ENCODE measurements at places on chromosomes 3 and 15. TPM values are rescaled to one million over a fixed set of nuclear protein-coding genes. Genes with fewer than 3 reads are reported as not detected.

Gene ANKRD34C
- not detected for total RNA-seq

Gene NLGN1
- 15.7 TPM for total RNA-seq

- no peak overlapping the region for H3K27ac ChIP-seq
- peaks cover 15% of the 10 kb centered on the region for H3K36me3 ChIP-seq
- peaks cover 5% of the 10 kb centered on the region for H3K4me1 ChIP-seq
- no peak for DNase-seq
These were observed 14.9 kb downstream of the CBLB start for GRCh38 chr3:105853801-105854432.

DNA sequence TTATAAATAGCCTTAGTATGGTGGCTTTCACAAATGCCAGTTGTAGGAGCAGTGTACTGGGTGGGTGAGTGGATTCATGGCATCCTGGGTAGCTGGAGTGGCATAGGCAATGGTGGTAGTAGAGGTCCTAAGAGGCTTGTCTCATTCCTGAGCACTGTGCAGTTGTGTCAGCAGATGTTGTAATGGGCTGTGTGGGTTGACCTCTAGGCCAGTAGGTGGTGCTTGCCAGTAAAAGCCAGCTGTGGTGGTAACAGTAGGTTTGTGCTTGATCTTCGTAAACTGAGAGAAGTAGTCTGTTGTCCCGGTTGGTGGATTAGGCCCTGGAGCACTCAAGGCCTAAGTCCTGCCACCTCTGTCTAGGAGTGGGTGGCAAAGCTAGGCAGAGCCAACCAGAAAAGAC lies 149.7 kb upstream of the SUCLG2 start:
- H3K4me1 ChIP-seq = peaks cover 12% of the 10 kb centered on the region
- no peak for DNase-seq
- no peaks in the 10 kb centered on the region for H3K27me3 ChIP-seq
- H3K36me3 ChIP-seq = no peaks in the 10 kb centered on the region
- H3K4me3 ChIP-seq = no peak overlapping the region

Gene EPHA6
- 2.1 TPM for total RNA-seq

DNA sequence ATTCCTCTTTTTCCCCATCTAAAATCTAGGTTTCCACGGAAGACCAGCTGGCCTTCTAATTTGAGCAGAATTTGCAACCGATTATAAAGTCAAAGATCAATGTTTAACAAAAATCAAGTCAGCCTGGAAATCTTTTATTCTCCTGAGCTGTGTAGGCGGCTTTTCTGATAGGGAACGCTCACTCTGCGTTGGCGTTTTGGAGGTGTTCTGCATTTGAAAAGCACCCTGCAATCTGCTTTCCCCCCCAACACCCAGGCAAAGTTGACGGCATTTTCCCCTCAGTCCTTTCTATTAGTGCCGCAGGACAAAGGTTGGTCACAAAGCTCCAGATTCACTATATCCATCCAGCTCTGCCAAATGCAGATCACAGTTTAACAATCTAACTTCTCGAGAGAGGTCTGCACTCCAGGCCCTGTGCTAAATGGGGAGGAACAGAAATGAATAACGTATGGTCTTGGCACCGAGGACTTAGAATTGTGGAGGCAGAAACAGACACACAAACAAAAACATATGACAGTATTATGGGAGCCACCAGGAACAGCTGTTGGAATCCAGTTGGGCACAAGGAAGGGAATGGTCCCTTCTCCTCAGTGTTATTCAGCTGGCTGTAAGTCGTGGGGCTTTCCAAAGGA lies 50.4 kb upstream of the LARS2 start:
- H3K4me3 ChIP-seq = no peak overlapping the region
- H3K27me3 ChIP-seq = peaks cover 3% of the 10 kb centered on the region
- H3K27ac ChIP-seq = no peak overlapping the region
- H3K36me3 ChIP-seq = no peaks in the 10 kb centered on the region

DNA sequence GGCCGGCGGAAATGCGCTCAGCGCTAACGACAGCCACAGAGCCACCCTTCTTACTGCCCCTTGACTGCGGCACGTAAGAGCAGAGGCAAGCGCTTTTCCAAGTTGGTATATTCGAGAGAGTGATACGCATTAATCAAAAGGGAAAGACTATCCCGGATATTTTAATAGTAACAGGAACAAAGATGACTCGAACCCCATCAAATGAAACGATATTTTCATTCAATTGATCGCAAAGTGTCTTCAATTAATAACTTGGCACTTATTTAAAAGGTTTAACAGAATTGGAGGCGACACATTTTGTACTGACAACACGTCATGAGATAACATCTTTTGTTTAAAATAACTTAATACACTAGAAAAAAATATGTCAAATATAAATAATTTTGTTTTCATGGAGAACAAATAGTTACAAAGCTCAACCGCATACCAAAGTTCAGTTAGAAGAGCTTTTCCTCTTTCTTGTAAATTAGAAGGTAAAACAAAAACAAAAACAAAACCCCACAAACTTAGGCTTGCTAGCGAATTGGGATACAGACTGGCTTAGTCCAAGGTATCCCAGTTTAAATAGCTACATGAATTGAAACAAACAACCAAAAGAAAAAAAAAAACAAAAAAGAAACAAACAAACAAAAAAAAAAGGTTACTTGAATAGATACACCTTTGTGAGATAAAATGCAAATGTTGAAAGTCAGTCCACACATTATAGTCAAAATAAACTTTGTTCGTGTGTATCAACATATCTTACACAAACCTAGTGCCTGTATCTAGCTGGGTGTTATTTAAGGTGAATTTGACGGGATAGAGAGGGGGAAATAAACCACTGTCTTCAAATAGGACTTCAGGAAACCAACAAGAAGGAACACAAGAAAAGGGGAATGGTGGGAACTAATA lies 10.2 kb downstream of the SHOX2 start:
- H3K4me3 ChIP-seq = peak overlapping the region; percentile 70
- no peak for DNase-seq
- H3K4me1 ChIP-seq = peaks cover 42% of the 10 kb centered on the region
- no peaks in the 10 kb centered on the region for H3K36me3 ChIP-seq

DNA sequence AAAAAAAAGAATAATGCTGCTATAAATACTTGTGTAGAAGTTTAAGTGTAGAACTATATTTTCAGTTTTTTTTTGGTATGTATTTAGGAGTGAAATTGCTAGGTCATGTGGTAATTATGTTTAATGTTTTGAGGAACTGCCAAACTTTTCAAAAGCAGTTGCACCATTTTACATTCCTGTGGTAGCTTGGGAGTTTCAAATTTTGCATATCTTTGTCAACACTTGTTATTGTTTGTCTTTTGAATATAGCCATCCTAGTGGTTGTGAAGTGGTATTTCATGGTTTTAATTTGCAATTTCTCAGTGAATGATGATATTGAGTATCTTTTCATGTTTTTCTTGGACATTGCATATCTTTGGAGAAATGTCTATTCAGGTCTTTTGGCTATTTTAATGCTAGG lies 30.4 kb downstream of the SKIL start:
- H3K4me1 ChIP-seq = no peaks in the 10 kb centered on the region
- H3K36me3 ChIP-seq = peaks cover 83% of the 10 kb centered on the region
- H3K27me3 ChIP-seq = no peaks in the 10 kb centered on the region
- no peak overlapping the region for H3K27ac ChIP-seq
- no peak for DNase-seq

Gene XIRP1
- total RNA-seq = not detected

Gene ENTPD3
- 0.50 TPM for total RNA-seq

Gene SPTBN5
- total RNA-seq = 2.0 TPM

Gene GOLGA8S
- total RNA-seq = 0.22 TPM

DNA sequence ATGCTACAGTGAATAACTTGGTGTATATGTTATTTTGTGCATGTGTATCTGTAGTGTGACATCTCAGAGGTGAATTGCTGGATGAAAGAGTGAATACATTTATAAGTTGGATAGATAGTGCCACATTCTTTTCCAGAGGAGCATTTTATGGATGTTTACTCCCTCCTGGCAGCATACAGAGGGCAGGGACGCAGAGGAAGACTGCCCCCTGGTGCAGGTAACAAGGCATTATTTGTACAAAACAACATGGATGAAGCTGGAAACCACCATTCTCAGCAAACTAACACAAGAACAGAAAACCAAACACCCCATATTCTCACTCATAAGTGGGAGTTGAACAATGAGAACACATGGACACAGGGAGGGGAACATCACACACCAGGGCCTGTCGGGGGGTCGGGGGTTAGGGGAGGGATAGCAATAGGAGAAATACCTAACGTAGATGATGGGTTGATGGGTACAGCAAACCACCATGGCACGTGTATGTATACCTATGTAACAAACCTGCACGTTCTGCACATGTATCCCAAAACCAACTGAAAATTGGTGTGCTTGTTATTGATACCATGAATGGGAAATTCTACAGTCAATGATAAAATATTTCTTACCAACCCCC lies 57.9 kb upstream of the CTXND1 start:
- no peak overlapping the region for H3K4me3 ChIP-seq
- no peaks in the 10 kb centered on the region for H3K36me3 ChIP-seq
- peak; percentile 35 for DNase-seq
- no peaks in the 10 kb centered on the region for H3K27me3 ChIP-seq

- peaks cover 29% of the 10 kb centered on the region for H3K4me1 ChIP-seq
- DNase-seq = no peak
- H3K27ac ChIP-seq = no peak overlapping the region
- H3K36me3 ChIP-seq = no peaks in the 10 kb centered on the region
- no peak overlapping the region for H3K4me3 ChIP-seq
These were observed 318.0 kb downstream of the CLSTN2 start for GRCh38 chr3:140252812-140253656.

Gene NR2E3
- total RNA-seq = 0.57 TPM

Gene STARD5
- total RNA-seq = 6.3 TPM

Gene LMCD1
- total RNA-seq = 12.5 TPM

DNA sequence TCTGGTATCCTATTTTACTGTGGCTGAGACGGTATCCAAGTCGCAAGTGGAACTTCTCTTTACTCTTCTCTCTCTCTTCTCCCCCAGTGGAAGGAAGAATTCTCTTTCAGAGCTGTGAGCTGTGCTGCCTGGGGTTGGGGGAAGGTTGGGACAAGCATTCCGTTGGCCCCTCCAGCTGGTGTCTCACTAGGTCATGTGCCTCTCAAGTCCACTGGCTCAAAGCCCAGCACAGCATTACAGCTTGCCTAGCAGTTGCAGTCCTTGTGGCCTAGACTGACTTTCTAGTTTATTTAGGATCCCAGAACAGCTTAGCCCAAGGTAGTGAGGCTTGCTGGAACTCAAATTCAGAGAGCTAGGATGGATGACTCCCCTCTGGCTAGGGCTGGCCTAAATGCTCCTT lies 76.1 kb upstream of the SPATA16 start:
- H3K36me3 ChIP-seq = peaks cover 31% of the 10 kb centered on the region
- H3K27ac ChIP-seq = no peak overlapping the region
- H3K27me3 ChIP-seq = no peaks in the 10 kb centered on the region
- no peak for DNase-seq

GRCh38 chr15:74626752-74627692 lies 11.4 kb downstream of the CLK3 start:
- no peak overlapping the region for H3K4me3 ChIP-seq
- H3K27ac ChIP-seq = no peak overlapping the region
- H3K4me1 ChIP-seq = peaks cover under 1% of the 10 kb centered on the region

DNA sequence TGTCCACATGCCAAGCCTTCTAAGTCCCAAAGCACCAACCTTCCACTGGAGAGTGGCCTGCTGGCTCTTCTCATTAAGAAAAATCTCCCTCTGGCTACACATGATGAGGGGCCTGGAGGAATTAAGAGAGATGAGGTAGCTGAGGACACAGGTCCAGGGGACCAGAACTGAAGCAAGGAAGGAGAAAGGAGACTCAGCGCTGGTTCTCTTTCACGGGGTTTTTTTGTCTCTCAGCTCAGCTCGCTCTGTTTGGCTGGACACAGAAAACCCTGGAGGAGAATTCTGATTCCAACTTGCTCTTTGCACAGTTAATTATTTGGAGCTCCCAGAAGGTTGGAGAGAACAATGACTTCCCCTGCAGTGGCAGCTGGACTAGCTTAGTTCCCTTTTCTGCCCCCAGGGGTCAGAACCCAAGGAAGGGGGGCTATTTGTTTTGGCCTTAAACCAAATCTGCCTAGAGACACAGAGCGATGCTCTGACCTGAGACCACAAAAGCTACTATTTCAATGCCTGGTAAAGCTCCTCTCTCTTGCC lies 507.6 kb downstream of the FHIT start:
- DNase-seq = peak; percentile 42
- H3K4me1 ChIP-seq = peaks cover 54% of the 10 kb centered on the region
- H3K27ac ChIP-seq = no peak overlapping the region
- H3K4me3 ChIP-seq = no peak overlapping the region
- peaks cover 3% of the 10 kb centered on the region for H3K36me3 ChIP-seq
- H3K27me3 ChIP-seq = peaks cover 14% of the 10 kb centered on the region

GRCh38 chr3:132669256-132669777 lies 9.2 kb downstream of the UBA5 start:
- peaks cover 11% of the 10 kb centered on the region for H3K4me1 ChIP-seq
- no peak for DNase-seq
- peaks cover 12% of the 10 kb centered on the region for H3K36me3 ChIP-seq
- no peaks in the 10 kb centered on the region for H3K27me3 ChIP-seq
- H3K4me3 ChIP-seq = no peak overlapping the region

Gene GPR87
- not detected for total RNA-seq

DNA sequence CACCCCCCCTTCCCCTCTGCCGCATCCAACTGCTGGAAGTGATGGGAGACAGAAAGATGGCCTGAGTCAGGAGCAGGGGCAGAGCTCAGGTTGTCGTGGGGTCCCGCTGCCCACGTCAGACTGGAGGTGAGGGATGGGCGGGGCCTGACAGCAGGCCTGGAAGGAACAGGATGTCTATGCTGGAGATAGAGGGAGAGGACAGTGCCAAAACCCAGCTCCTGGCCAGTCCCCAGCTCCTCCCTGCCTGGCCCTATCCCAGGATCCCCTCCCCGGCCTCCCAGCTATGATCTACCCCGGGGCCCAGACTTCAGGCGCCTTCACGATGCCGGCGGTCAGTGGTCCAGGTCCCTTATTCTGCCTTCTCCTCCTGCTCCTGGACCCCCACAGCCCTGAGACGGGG lies at the start of gene LMAN1L:
Gene LMAN1L, plus strand, starts transcription at position 303 of the 400 bp plus-strand sequence. Its CDS starts 20 bp downstream, at position 323.
- peaks cover 15% of the 10 kb centered on the region for H3K4me1 ChIP-seq
- no peak for DNase-seq
- no peak within 1 kb of the TSS for H3K27ac ChIP-seq
- H3K36me3 ChIP-seq = no peaks in the 10 kb centered on the region
- H3K4me3 ChIP-seq = no peak within 1 kb of the TSS
- H3K27me3 ChIP-seq = no peaks in the 10 kb centered on the region

Gene NGRN
- total RNA-seq = 88.5 TPM

Gene MAP4
- 199 TPM for total RNA-seq

GRCh38 chr3:105417525-105418289 lies 51.0 kb downstream of the ALCAM start:
- DNase-seq = no peak
- no peaks in the 10 kb centered on the region for H3K36me3 ChIP-seq
- H3K27ac ChIP-seq = no peak overlapping the region
- no peak overlapping the region for H3K4me3 ChIP-seq
- H3K27me3 ChIP-seq = no peaks in the 10 kb centered on the region
- 0 out of 2 replicates have a peak, but pooled peaks cover 5% of the 10 kb centered on the region for H3K4me1 ChIP-seq
